Fibroblast of mammary gland (primary cell): ENCODE measurements at places on chromosomes 6 and 20.

- peak; percentile 5 for DNase-seq
Observed at GRCh38 chr6:143843677-143843999, 500 bp downstream of the LTV1 start.

DNA sequence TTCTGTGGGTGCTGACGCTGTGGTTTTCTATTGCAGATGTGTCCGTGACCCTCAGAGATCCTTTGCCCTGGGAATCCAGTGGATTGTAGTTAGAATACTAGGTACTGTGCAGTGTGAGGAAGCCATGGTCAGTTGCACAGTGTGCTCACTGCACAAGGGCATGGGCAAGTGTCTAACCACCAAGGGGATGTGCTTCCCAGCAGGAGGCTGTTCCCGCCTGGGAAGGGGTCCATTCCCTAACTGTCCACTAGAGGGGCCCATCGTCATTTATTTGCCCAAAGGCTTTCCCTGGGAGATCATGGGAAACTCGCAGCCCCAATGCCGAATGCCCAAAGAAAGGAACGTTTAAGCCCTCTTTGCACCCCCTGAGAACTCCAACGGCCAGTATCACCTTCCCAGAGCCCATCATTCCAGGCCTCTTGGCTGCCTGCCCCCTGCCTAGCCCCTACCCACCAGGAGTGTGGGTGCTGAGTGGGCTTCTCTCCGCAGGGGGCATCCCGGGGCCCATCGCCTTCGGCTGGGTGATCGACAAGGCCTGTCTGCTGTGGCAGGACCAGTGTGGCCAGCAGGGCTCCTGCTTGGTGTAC lies 26.2 kb downstream of the SLCO4A1 start:
- peak; percentile 75 for DNase-seq

- DNase-seq = peak; percentile 70
Observed at GRCh38 chr6:28981431-28981832, 23.7 kb downstream of the ZNF311 start.

GRCh38 chr20:51512645-51513044 lies 29.9 kb downstream of the NFATC2 start:
- DNase-seq = no peak

DNA sequence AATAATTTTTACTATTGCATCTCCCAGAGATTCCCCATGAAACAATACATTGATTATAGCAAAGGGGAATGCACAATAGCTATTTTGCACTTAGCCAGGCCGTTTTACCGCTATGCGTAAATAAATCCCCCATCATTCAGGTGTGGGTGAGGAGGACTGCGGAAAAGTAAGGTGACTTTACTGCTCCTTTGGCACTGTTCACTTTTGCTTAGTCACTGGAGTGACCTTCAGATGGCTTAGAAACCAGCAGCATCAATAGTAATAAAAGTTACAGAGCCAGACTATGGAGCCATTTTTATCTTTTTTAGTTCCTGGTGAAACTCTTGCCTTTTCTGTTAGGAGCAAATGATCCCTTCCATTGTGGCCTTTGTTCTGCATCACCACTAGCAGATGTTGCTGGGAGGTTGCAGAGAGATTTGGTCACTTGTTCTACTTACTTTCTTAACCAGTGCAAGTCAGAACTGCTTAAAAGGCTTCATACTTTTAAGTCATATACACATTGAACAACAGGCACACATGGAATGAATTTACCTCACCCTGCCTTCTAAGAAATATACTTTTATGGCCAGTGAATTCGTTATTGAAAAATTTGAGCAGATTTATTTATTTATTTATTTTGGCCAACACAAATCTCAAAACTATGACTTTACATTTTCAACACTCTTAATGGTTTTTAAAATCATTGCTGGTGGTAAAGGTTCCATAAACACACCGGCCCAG lies 12.1 kb upstream of the BTBD3 start:
- DNase-seq = no peak

DNA sequence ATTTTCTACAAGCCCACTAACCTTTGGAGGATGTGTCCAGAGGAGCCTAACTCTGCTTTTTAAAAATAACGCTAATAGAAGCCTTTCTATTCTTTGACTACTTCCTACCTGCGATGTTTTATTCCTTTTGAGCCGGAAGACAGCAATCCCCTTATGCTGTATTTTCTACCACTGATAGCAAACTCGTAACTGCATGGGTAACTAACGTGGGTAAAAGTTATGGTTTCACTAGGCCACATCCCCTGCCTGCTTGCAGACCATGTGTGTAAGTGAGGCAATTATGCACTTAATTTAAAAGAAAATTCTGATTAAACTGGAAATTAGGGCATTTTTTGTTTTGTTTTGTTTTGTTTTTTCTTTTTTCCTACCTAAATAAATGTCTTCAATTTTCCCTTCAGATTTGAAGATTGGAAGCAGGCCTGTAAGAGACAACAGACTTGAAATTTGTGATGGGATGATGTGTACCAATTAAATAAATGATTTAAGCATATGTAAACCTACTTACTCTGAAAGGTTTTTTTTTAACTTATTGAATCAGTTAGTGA lies 931 bp downstream of the UFL1 start:
- DNase-seq = peak; percentile 35

- no peak for DNase-seq
Observed at GRCh38 chr6:127120023-127120786, 1.7 kb downstream of the RSPO3 start.

GRCh38 chr6:16849988-16850680 lies 88.9 kb upstream of the ATXN1 start:
- DNase-seq = no peak

- peak; percentile 43 for DNase-seq
Observed at GRCh38 chr6:136646377-136646776, 96.2 kb upstream of the MAP7 start.

- DNase-seq = no peak
Observed at GRCh38 chr6:41768545-41769308, 11.0 kb downstream of the FRS3 start.

DNA sequence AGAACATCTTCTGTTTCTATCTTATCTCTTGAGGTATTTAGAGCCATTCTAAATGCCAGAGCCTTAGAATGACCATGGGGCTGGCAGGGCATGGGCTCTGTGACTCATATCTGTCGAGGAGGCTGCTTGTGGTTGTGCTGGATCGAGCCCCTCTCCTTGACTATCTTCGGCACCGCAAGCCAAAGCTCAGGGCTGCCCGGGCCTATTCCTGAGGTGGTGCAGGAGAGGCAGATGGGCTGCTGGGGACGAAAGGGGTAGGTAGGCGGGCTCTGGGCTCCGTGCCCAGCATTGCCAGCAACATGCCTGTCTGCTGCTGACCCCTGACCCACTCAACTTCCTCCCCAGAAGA lies 89.9 kb downstream of the NOL4L start:
- DNase-seq = no peak

DNA sequence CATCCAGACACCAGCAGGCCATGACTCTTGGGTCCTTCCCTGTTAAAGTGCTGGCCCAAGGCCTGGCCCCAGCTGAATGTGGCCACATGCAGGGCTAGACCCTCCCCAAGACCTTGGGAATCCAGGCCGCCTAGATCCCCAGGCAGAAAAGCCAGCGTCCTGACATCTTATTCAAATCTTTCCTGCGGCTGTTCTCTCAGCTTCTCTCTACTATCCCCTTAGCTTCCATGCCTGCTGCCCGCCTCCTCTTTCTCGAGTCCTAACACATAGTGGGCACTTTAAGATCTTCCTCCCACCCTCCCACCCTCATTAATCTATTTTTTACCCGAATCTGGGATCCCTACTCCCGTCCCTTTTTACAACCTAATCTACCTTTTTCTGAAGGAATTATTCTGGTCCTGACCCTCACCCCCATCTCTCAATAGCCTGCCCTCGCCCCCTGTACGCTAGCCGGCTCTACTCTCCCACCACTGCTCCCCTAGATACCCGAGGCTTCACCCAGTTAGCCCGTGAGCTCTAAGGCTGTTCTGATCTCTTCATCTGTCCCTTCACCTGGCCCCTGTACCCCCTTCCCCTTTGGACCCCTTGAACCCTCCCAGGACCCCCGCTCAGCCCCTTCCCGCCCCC lies at the start of gene CCHCR1:
Gene CCHCR1, minus strand, starts transcription at position 290 of the 627 bp plus-strand sequence. Its CDS starts 202 bp downstream, at position 88.
- DNase-seq = no peak

DNA sequence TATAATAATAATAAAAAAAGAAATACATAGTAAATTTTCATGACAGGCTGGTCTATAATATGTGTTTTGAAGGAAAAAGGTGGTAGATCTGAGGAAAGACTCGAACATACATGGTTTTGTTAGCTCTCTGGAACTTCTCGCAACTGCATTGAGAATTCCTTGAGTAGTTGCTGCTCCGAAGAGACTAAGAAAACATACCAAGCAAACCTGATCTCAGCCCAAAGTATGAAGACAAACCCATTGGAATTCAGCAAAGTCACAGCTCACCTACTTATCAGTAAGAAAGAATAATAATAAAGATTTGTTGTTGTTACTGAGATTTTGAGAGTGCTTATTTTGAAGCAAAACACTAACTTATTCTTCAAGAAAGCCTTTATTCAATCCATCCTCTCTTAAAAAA lies 1107.1 kb upstream of the EYS start:
- DNase-seq = no peak

DNA sequence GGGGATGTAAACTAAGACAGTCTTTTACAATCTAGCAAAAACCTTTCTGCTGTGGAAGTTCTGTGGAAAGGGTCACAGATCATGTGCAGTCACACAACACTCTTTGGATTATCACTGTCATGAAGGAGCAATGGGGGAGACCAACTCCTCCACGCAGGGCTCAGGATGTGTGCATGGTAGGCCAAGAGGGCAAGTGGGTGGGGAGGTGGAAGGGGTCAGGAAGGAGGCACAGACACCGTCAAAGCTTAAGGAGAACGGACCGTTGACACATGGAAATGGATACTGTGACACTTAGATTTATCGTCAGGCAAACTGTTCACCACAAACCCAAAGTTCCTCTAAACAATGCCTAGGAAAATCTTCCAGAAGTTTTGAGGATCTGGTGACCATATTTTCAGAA lies 215.8 kb downstream of the PAX1 start:
- DNase-seq = no peak

DNA sequence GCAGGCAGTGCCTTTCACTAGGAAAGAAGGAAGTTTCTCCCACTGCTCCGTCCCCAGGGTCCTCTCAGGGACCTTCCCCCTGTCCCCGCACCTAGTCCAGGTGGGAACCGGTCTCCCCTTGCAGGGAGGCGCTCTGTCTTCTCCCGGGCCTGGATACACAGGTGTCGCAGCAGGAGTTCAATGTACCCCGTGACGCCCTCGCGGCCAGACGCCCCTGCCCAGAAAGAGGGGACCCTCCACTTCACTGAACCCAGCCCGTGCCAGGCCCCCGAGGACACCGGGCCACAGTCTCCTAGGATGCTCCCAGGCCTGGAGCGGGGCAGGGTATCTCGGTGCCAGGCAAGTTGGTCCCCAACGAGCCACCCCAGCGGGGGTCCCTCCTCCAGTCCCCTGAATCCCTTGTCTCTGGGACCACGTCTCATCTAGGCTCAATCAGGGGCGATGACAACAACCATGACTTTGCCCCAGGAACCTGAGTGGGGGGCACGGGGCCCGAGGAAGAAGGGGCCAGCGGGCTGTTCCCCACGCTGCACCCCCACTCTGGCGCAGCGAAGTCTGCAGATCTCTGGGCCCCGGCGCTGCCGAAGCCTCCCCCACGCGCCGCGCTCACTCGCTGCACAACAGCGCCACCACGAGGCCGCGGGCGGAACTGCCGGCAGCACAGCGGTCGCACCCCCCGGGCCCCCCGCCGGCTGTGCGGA lies 103.0 kb downstream of the EDN3 start:
- DNase-seq = no peak
